ENCODE measurements at places on chromosomes 1 and 21.

DNA sequence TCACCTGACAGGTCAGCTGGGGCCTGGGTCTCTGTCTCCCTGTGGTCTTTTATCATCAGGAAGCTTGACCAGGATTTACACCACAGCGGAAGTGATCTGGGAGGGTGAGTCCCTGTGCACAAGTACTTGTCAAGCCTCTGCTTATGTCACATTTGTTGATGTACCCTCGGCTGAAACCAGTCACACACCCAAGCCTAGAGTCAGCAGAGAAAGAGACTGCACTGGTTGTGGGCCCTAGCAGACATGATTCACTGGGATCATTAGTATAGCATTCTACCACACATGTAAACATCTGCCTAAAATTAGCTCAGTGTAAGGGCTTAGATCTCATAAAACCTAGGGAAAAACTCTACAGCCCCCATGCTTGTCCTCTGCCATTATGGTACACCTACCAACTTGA, 79.3 kb upstream of the LAMC2 start:
- ATAC-seq: no peak

DNA sequence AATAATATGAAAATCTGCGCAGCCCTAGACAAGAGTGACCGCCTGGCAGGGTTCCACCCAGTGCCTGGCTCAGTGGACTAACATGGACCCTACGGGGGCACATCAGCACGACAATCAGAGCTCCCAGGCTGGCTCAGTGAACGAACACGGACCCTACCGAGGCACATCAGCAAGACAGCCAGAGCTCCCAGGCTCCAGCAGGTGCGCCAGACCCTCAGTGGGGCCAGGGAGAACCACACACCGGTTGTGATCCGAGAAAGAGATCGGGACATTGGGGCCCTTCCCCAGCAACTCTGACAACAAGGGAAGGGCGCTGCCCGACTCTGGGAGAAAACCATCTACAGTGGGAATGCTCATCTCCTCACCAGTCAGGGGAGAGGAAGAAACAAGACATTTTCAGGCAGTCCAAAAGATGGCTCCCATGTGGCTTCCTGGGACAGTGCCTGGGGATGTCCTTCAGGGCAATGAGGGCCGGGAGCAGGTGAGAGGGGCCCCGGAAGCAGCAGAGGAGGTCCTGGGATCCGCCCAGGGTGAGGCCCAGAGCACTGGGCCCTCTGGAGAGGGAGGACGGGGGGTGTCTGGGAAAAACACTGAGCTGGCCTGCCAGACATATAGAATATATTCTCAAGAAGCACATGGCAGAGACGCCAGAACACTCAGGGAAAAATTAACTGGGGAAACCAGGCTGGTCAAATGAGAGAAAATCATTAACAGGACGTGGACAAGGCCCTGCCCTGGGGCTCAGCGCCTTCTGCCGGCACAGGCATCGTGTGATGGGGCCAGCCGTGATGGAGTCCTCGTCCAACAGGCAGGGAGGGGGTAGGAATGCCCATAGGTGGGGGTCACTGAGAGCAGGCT, 4.8 kb downstream of the ARHGEF16 start:
- ATAC-seq: no peak

- ATAC-seq: no peak
Observed at GRCh38 chr1:226526801-226527595, 21.6 kb upstream of the STUM start.

DNA sequence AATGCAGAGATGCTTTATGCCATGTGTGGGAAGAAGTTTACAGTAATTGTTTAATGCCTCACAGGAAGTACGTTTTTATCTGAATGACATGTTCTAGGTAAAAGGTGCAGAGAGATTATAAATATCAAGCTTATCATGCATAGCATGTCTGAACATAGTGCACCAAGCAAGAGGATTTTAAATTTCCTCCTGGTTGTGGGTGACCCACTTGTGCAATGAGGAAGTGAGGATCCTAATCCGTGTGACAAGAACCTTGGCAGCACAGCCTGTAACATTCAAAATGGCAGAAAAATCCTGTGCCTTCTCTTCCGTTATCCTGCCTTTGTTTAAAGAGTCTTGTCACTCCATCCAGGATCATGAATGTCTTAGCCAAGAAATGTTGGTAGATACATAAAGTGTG, 75.6 kb downstream of the PLA2G4A start:
- no peak for ATAC-seq

DNA sequence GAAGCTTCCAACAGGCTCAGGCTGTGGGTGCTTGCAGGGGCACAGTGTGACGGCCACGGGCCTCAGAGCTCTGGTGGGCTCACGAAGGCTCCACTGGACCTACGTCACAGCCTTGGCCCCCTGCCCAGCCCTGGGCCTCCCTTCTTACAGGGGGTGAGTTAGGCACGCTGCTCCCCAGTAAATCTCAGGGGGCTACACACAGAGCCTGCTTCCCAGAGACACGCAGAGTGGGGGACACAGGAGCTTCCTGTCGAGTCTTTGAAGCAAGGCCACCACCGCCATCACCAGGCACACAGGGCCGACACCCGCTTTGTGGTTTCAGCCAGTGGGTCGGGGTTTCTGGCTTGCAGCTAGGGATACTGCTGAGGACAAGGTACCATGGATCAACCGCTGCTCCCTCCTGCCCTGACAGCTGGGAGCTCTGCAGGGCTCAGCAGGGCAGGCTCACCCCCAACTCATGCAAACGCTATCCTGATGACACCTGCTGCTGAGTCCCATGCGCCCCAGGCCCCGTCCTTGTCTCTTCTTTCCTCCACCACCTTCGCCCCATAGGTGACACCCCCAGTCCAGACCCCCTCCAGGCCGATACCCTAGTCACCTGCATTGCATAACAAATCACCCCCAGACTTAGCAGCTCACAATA, 5.5 kb upstream of the CFAP410 start:
- no peak for ATAC-seq

GRCh38 chr1:19852036-19852435, 30.2 kb upstream of the OTUD3 start:
- no peak for ATAC-seq

DNA sequence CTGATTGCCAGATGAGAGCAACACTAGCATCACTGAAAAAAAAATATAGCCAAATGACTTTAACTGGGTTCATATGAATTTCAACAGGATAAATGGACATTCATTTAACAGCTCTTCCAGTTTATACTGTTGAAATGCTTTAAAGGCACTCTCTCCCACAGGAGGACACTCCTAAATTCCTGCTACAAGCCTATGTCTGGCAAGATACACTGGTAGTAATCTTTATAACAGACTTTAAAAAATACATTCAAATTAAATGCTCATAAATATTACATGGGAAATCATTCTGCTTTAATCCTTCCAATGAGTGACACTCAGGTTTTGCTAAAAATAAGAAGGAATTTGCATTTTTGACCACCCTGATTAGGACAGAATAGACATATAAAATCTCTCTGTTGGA, 526.7 kb upstream of the ADAMTS5 start:
- no peak for ATAC-seq

- peak; percentile 19 for ATAC-seq
Observed at GRCh38 chr1:9822897-9823692, 670 bp downstream of the CLSTN1 start.

GRCh38 chr1:84620720-84621313, 46.6 kb upstream of the CTBS start:
- ATAC-seq: peak; percentile 68

DNA sequence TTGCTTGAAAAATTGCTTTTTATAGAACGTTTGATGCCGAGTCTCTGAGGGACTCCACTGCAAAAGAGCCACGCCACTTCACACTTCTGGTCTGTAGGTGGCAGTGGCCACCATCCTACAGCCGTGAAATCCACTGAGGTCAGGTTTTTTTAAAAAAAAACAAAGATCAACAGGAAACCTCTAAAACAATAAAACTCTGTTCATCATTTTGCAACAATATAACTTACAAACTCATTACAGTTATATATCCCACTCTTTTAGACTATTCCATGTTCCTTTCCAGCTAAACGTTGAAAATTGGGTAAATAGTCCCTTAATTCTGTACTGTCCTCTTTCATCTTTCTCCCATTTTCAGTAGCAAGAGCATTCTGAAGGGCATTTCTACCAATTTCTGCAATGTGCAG, 64.6 kb upstream of the FMN2 start:
- no peak for ATAC-seq

GRCh38 chr1:94033849-94034248, 87.1 kb downstream of the ABCA4 start:
- ATAC-seq: no peak

- no peak for ATAC-seq
Observed at GRCh38 chr1:179955287-179955680, 674 bp downstream of the CEP350 start.

DNA sequence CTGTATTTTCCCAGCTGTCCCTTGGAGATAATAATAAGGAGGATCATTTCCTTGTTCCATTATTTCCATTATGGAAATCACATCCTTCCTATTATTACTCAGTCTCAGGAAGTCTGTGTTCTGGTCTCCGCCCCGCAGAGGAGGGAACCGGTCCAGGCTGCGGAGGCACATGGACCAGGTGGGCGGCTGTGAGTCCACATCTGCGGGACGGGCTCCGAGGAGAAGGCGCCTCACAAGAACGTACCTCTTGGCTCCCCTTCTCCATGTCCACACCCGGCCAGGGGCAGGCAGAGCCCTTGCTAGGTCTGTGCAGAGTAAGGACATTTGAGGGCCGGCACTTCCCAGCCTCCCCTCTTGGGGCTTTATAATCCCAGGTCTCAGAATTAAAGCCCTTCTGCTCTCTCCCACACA, 14.6 kb downstream of the RAB7B start:
- no peak for ATAC-seq

DNA sequence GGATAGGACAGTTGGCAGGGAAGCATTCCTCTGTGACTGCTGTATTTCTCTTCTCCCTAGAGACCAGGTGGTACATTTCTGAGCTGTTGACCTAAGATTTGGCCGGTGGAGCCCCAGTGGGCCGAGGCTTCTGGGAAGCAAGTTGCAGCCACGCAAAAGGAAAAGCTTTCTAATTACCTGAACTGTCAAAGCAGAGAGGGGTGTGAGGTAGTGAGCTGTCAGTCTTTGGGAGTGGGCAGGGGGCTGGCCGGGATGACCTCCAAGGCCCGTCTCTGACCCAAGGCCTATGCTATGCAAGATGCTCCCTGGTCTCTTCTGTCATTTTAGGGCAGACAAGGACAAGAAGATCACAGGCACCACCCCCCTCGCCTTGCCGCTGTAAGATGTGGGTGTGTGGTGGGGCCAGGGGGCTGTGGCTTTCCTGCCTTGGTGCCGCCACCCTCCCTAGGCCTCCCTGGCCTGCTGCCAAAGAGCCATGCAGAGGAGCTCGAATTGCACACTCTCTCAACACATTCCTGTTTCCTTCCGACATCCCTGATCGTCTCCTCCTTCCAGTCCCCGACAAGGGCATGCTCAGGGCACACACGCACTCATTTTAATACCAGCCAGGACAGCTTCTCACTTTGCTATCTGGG, 7.7 kb downstream of the PADI1 start:
- no peak for ATAC-seq

DNA sequence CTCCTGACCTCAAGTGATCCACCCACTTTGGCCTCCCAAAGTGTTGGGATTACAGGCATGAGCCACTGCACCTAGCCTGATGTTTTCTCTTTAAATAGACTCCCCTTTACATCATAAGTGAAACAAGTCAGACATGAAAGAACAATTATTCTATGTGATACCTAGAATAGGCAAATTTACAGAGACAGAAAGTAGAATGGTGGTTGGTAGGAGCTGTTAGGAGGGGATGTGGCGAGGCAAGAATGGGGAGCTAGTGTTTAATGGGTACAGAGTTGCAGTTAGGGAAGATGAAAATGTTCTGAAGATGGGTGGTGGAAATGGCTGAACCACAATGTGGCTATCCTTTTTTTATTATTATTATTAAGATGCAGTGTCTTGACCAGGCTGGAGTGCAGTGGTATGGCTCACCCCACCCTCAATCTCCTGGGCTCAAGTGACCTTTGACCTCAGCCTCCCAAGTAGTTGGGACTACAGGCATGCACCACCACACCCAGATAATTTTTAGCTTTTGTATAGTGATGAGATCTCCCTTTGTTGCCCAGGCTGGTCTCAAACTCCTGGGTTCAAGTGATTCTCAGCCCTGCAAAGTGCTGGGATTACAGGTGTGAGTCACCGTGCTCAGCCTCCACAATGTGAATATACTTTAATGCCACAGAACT, 28.4 kb downstream of the ELF3 start:
- no peak for ATAC-seq

DNA sequence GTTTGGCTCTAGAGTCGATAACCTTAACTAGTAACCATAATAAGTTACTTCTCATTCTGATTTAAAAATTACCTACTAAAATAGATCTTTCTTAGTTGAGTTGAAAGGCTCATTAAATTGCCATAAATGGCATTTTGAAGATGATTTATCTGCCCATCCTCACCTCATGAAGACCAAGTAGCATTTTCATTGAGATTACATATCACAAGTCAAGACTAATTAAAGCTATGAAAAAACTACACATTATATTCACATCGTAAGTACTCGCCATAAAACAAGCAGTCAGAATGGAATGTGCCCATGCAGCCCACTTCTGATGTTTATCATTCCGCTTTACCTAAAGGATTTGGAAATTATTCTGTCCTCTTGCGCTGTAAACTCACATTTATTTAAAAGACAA, 212.0 kb downstream of the COL11A1 start:
- ATAC-seq: no peak

GRCh38 chr1:67578397-67579020, 106.5 kb upstream of the GADD45A start:
- ATAC-seq: no peak

GRCh38 chr1:64403331-64403730, 66.6 kb upstream of the CACHD1 start:
- ATAC-seq: no peak

- ATAC-seq: no peak
Observed at GRCh38 chr21:39673163-39673562, 60.4 kb downstream of the B3GALT5 start.

DNA sequence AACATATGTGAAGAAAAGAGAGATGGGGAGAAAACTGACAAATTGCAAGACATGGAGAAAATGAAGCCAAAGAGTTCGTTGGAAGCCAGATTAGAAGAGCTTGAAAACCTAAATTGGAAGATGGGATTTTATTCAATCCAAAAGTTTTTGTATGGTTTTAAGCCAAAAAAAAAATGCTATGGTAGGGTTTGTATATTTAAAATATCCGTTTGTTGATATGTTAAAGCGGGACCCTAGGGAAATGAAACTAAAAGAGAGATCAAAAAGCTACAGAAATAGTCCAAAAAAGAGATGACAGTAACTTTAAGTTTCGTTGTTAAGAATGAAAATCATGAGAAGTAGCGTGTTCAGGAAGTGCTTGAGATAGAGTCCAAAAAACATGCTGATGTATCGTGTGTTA, 617.7 kb upstream of the ADGRL2 start:
- ATAC-seq: no peak

GRCh38 chr1:77279929-77280328, 1.9 kb upstream of the AK5 start:
- ATAC-seq: no peak

All from activated CD4-positive, CD25-positive, alpha-beta regulatory T cell treated with anti-CD3 and anti-CD28 coated beads, Interleukin-2, amount 50 U/mL, for 24 hours (primary cell).